ENCODE measurements at places on chromosomes 1 and 21.
A peak's percentile ranks its signal among the peaks of the same experiment; 100 is the strongest.

DNA sequence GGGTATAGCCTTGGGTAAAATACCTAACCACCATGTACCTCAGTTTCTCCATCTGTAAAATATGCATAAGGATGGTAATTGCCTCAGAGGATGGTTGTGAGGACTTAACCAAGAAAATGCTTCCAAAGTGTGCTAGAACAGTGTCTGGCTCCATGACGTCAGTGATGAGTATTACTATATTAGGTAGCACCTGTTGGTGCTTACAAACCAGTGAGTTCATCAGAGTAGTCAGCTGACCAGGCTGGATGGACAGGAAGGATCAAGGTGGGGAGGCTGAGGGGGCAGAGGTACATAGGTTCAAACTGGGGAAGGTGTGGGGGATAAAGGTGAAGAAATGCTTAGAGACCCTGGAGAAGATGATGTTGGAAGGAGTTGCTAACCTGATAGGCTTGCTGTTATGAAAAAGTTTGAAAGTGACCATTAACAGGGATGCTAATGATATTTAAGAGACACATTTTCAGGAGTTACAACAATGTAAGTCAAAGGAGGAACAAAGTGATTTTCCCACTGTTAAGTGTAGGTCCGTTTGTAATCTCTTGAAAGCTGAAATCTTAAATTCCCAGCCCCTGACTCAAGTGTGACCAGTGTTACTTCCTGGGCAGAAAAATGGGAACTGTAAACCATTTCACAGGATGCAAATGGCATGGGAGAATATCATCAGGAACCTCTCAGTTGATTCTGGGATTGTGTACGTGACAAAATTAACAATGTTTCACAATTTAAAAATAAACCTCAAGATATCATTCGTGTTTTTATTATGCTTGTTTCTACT, 4.4 kb downstream of the NTPCR start:
- DNase-seq, result no peak

- DNase-seq, result no peak
Observed at GRCh38 chr1:181556631-181557030, 73.3 kb downstream of the CACNA1E start.

- DNase-seq, result no peak
Observed at GRCh38 chr1:10965546-10966226, 46.8 kb upstream of the TARDBP start.

- DNase-seq, result no peak
Observed at GRCh38 chr1:240737766-240738265, 125.9 kb upstream of the GREM2 start.

- peak; percentile 16 for DNase-seq
Observed at GRCh38 chr21:44006656-44007055, 5.5 kb upstream of the TRAPPC10 start.

DNA sequence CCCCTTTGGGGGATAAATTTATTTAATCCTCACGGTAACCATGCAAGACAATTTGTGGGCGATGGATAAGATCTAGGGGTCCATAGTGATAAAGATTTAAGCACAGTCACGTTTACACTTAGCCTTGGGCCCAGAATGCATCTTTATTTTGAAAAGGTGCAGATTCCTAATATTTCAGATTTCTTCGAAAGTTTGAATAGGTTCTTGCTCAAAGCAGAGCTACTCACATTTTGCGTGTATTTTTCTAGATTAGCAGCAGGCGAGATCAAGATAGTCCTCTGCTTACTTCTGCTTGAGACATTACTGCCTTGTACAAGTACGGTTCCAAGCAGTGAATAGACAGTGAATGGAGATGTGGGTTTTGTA, 647 bp downstream of the TSEN15 start:
- peak; percentile 14 for DNase-seq

DNA sequence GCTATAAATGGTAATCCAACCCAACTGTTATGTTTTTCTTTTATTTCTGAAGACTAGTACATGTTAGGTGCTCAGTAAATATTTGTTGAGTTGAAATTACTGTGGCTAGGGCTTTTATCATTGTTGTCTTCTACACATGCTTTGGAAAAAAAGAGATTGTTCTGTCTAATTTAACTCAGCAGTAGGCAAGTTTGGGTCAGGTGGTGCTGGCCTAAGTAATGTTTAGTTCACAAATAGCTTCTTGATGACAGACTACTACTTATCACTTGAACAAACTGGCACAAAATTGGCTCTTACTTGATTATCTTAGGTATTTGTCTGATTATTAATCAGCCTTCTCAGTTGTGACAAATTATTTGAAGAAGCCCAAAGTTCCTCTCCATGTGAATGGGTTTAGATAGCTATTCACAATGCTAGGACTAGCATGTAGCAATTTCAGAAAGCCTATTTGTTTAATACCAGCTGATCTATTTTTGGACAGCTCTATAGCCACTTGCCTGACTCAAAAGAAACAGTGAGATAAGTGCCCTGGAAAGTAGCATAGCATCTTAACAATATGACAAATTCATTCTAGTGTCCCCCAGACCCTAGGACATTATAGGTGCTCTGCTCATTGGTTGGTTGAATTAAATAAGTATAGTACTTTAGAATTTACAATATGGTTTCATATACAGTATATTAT, 32.6 kb downstream of the TMEM200B start:
- DNase-seq, result no peak

DNA sequence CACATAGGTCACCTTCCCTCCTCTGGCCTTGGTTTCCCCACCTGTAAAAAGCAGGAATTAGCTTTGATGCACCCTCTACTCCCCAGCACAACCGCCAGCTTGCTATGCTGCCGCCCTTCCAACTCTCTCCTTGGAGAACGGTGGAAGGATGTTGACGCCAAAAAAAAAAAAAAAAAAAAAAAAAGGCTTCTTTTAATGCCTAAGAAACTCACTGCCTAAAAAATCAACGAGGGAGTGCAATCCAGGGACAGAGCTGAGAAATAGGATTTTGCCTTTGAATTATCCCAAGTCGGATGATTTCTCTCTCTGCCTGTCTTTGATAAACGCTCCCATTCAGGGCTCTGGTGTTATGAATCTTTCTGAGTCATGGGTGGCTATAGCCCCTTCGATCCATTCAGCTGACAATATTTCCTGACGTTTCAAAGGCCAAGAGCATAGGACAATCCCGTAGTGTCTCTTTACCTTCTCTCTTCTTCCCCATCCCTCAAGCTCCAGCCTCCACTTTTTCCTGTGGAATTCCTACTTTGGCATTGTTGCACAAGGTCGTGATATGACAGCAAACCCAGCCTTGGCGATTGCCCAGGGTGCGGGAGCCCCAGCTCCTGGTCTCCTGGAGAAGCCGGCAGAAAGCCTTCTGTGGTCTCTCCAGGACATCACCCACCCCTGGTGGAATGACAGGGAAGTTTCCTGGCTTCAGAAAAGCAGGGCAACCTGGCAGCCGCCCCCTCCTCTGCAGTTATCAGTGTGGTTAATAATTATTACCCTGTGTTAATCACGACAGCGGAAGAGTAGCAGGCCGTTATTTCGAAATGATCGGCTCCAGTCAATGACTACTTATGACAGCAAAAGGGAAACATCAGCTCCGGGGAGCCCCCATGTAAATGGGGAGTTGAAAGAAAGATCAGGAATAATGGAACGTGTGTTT, 8.0 kb upstream of the PLXNA2 start:
- DNase-seq, result peak; percentile 59

- no peak for DNase-seq
Observed at GRCh38 chr1:204878621-204879234, 8.1 kb downstream of the NFASC start.

DNA sequence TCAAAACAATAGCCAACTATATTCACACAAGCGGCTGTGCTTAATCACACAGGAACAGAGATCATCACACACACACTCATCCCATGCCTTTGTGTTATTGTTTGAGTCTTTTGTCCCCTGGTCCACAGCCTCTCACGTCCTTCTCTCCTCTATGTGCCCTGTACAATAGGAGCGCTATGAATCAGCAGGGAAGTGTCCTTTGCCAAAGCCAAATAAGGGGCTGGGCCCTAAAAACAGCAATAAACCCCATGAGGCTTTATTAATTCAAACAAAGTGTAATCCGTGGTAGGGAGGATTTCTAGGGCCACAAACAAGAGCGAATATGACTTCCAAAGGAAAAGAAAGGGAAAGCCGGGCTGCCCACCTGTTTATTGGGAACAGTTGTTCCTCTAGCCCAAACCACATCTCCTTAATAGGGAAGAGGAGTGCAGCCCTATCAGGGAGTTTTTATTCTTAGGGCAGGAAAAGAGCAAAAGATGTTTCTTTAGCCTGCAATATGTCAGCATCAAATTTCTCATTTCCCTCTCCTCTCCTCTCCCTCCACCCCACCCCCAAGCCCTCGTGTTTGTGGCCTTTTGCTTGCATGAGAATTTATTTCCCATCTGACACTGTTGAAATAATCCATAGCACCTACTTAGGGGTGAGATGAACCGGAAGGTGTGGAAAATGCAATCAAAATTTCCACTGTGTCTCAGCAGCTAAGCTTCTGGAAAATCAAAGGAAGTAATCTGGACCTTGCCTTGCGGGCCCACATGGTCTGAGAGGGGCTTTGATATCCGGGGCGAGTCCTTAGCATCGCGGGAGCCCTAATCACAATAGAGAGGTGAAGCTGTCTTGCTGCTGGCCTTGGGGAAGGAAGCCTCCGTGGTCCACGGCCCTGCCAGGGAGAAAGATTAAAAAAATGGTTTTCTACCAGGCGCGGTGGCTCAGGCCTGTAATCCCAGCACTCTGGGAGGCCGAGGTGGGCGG, 45.3 kb upstream of the ITPKB start:
- DNase-seq, result no peak

GRCh38 chr1:117017062-117017461, 15.5 kb downstream of the CD101 start:
- DNase-seq, result no peak

DNA sequence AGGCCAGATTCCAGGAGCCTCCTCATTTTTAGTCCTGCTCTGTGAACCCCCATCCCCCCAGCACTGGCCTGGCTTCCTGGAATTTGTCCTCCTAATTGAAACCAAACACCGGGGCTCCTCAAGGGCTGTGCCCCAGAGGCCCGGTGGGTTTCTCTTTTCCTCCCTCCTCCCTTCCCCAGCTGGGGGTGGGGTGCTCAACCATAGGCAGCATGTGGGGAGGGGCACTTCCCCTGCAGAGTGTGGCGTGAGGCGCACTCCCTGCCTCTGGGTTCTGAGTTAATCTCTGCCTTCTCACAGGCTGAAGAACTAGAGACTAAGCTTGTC, 67.5 kb upstream of the ACOT11 start:
- no peak for DNase-seq

- DNase-seq, result no peak
Observed at GRCh38 chr1:85153149-85153891, 47.5 kb downstream of the SYDE2 start.

- peak; percentile 42 for DNase-seq
Observed at GRCh38 chr1:236534151-236534651, 10.4 kb downstream of the LGALS8 start.

GRCh38 chr1:201028461-201028889, 5.0 kb upstream of the KIF21B start:
- DNase-seq, result no peak

DNA sequence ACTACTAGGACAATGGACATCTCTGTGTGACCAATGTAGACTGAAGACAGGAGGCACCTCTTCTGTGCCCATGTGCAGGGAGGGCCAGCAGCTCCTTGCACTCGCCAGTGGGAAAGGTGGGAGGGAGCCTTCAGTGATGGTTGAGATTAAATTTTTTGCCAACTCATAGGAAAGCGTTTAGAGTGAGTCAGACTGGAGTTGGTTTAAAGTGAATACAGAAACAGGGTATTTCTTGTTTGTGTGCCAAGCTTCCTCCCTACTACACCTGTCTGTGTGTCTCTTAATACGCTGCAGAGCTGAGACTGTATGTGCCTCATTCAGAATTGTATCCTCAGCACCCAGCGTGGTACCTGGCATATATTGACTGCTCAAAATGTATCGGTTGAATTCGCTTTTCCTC, 13.5 kb upstream of the COL16A1 start:
- DNase-seq, result no peak

DNA sequence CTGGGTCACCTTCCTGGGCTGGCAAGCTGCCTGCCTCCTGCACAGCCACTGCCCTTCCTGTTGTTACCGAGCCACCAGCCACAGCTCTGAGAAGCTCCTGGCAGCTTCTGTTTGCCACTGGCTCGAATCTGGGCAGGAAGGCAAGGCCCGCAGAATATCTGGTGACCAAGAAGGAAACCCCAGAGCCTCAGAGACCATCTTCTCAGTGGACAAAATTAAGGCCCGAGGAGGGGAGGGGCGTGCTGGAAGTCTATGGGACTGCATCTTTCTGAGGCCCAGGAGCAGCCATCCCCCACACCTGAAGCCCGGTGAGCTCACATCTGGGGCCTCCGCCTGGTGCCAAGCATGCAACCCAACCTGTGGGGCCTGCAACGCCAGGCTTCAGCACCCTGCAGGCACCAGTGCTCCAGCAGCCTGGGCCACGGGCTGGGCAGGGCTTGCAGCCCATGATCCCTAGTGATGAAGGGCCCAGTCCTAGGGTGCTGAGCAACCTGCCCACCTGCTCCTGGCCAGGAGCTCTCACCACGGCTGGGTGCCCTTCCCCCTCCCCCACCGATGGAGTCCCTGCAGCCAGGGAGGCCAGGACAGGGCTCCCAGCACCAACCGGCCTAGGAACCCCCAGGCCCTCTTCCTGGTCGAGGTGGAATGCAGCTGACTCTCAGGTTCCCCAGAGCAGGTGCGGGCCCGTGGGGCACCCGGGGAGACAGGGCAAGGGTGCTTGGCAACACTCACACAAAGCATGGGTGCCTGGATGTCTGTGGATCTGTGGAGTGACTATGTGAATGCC, 879 bp downstream of the CPTP start:
- DNase-seq, result no peak

DNA sequence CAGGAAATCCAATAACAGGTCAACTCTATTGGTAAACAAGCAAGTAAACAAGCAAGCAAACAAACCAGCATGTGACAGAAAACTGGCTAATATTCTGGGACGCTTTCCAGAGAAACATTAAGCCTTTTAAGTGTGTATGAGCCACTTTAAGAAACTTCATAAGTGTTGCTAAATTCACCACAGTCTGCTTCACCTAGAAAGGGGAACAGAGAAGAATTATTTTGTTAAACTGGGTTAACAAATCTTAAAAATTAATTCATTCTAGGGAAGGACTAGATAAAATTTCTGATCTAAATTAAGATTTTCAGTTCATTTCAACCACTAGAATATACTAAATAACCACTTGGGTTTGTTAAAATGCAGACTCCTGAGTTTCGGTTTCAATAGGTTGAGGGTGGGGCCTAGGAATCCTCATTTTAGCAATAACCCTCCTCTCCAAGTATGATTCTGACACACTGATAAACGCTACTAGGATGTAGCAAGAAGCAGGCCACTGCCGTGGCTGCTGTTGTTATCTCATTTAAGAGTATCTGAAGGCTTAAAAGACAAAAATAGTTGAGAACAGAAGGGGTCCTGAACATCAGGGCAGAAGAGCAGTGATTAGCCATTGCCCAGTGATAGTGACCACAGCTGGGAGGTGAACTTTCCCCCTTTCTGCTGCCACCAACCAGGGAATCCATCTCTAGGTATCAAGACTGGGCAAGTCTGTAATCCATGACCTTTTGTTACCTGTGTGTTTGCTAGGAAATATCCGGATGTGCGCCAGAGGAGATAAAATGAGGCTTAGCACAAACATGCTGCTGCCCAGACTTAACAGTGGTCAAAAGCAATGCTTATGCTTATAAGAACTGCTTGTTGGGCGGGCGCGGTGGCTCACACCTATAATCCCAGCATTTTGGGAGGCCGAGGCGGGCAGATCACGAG, 11.2 kb downstream of the CREG1 start:
- DNase-seq, result no peak

All from ACHN (cell line).